ENCODE measurements at places on chromosomes 7 and 10.
A peak's percentile ranks its signal among the peaks of the same experiment; 100 is the strongest.

- DNase-seq: no peak
Observed at GRCh38 chr10:3676564-3676963, 108.4 kb downstream of the KLF6 start.

GRCh38 chr10:69710008-69710888 lies 80.2 kb downstream of the FAM241B start:
- DNase-seq: no peak

- DNase-seq: no peak
Observed at GRCh38 chr10:22473459-22473858, 128.2 kb downstream of the SPAG6 start.

- no peak for DNase-seq
Observed at GRCh38 chr7:155752756-155753445, 59.4 kb downstream of the SHH start.

GRCh38 chr7:42198974-42199668 lies 37.9 kb downstream of the GLI3 start:
- no peak for DNase-seq

DNA sequence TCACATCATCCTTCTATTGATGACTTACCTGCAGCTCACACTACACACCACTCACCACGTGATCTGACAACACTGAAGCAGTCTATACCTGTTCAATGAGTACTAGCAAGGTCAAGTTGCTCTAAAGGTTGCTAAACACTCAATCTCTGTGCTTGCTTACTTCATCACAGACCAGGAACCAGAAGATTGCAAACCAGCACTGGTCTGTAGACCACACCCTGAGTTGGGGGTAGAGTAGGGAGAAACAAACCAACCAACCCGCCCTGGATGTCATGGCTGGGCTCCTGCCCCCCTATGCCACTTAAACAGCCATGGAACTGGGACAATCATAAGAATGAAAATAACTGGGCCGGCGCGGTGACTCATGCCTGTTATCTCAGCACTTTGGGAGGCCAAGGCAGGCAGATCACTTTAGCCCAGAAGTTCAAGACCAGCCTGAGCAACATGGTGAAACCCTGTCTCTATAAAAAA lies 19.6 kb downstream of the DLG5 start:
- no peak for DNase-seq

DNA sequence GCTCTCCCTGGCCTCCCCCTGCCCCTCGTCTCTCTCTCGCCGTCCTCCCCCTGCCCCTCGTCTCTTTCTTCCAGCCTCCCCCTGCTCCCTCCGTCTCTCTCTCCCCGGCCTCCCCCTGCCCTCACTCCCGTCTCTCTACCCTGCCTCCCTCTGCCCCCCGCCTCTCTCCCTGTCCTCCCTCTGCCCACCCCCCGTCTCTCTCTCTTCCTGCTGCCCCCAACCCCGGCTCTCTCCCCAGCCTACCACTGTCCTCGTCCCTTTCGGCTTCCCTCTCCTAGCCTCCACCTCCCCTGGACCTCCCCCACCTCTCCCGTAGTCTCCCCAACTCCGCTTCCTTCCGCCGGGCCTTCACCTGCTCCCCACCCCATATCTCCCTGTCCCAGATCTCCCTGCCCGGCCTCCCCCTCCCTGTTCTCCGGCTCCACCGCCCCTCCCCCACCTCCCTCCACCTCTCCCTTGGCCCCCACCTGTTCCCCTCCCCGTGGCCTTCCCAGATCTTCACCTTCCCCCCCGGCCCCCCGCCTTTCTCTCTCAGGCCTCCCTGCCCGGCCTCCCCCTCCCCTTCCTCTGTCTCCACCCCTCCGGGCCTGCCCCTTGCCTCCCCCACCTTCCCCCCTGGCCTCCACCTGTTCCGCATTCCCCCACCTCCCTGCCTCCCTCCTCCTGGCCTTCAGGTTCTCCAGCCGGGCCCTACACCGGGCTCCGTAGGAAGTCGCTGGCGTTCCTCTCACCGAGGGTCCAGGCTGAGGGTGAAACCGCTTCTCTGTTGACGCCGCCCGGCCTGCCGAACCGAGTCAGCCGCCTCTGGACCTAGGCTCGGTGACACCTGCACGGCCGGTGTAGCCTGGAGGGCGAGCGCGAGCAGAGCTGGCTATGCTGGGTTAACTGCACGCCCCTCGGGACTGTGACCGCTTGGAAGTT lies 1.2 kb downstream of the GET4 start:
- DNase-seq: no peak

GRCh38 chr7:156950381-156950858 lies 908 bp downstream of the NOM1 start:
- DNase-seq: no peak

DNA sequence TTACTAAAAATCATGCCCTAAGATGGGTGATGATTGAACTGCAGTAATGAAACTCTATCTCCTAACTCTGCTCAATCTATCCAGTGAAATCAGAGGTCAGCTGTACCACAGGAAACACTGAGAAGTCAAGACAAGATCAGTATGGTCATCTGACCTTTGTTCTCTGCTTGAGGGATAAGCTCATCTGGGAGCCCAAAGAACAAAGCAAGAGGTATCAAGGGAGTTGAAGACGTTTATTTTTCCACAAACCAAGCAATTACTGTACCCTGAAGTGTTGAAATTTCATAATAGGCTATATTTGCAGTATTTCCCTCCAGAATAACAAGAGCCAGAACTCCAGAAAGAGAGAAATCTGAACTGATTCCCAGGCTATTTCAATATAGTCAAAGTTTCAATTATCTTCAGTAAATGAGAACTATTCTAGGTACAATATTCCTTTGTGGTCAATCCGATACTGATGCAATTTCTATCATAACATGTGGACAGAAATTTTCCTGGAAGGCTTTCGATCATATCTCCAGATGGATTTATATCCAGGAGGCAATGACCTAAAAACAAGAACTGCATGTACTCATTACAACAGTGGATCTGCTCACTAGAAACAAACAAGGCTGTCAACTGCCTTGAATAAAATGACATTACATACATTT lies 345.3 kb downstream of the TNS3 start:
- no peak for DNase-seq

DNA sequence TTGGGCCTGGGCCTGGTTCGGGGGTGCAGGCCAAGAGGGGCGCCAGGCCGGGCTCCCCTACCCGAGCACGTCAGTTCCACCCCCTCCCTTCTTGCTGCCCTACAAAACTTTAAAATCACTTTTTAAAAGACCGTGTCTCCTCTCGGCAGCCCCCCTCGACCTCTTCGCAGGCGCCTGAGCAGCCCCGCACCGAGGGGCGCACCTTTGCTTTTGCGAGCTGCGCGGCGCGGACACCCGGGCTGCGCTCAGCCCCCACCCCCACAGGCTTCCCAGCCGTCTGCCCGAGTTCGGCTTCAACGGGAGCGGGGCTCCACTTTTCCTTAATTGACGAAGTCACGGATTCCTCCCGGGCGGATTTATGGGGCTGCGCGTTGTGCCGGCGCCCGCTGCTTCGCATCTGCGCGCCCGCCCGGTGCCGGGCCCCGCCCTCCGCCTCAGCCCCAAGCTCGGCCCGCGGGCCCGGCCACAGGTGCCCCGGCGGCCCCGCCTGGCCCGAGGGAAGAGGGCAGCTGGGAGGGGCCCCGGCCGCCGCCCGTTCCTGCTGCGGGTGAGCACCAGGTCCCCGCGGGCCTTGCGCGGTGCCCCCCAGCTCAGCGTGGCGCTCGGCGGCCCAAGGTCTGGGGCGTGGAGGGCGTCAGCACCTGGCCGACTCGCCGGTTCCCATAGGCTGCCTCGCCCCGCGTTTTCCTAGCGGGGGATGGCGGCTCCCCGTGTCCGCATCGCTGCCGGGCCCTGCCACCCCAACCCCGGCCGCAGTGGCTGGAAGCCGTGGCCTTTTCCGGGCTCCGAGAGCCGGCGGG lies 10.8 kb upstream of the MNX1 start:
- no peak for DNase-seq

DNA sequence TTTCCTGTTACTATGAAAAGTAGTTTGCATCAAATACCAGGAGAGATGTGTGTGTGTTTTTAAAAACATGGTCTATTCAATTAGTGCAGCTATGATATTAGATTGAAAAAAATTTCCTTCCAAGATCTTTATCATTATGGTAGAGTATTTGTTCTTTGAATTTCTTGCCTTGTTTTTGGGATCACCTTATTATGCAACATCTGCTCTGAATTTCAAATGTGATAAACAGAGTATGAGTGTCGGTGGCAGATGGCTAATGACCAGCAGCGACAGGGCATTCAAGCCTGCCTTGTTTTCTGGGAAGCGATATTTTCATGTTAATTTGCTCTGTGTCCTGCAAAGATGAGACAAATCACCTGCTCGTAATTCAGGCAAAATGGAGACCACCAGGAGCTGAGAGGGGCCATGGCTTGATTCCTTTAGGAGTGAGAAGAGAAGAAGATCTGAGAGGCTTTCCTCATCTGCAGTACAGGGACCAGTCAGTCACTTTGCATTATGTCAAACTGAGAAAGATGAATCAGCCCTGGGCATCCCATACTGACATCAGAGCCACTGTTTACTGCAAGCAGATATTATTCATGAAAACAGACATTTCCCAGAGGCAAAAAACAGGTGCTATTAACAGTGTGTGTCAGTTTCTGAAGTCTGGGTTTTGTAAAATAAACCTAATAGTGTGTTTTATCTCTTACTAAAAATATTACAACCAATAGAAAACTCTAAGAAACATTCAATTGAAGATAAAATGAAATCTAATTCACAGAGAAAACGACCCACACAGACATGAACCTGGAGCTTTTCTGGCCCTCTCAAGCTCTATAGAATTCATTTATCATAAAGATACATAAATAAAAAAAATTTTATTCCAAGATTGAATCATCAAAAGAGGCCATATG lies 67.6 kb downstream of the CDK6 start:
- no peak for DNase-seq

DNA sequence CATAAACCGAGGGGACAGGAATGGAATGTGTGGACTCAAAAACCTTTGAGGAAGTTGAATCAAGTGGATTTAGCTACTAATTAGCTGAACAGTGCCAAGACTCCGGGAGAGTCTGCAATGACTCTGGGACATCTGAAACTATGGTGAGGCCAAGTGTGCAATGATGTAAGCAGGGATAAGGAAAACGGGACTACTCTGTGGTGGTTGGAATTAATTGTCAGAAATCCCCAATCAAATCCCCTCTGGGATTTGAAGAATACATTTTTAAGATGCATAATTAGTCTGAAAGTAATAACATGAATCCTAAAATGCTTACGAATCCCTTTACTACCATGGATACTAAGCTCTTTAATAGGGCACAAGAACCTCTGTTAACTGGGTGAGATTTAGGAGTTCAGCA lies 602.8 kb downstream of the NRG3 start:
- DNase-seq: no peak

DNA sequence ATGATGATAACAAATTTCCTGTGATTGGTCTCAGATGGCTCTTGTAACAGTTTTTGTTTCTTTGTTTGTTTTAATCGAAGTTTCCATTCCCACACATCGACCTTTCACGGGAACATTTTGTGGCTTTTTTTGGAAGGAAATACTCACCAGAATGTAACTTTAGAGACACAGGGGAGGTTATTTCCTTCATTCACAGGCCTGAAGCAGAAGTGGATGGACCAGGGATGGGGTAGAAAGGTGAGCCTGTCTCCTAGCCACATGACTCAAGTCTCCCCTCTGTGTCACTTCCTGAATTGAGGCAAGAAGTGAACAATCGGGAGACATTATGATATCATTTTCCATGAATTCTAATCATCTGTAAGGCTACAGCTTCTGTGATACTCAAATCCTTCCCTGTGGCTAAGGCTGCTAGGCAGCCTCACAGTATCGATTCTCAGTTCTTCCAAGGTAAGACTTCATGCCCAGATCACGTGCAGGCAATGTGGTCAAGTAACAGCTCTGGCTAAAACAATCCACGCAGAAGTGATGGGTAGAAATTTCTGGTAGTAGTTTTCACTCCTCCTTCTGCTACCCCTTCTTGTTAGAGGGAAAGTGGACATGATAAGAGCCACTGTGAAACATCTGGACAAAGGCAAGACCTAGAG lies 203.9 kb upstream of the NEBL start:
- no peak for DNase-seq

DNA sequence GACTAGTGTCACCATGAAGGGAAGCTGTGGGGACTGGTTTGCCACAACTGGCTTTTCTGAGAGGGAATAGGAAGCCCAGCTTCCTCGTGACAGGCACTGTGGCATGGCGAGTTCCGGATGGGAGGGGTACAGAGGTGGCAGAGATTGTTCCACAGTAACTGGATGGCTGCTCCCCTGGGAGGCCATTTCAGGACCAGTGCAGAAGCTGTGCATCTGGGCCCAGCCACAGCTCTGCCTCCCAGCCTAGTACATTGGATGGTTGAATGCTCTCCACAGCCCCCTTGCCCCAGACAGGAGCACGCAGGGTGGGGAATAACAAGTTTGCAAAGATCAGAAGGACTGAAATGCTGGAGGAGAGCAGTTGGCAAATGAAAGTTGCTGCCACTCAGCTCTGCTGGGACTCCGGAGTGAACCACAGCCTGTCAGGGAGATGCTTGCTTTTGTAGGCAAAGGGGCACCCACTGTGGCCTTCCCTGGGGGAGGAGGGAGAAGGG lies 51.8 kb downstream of the GSDME start:
- no peak for DNase-seq

GRCh38 chr7:2019711-2020511 lies 212.8 kb downstream of the MAD1L1 start:
- DNase-seq: peak; percentile 85

DNA sequence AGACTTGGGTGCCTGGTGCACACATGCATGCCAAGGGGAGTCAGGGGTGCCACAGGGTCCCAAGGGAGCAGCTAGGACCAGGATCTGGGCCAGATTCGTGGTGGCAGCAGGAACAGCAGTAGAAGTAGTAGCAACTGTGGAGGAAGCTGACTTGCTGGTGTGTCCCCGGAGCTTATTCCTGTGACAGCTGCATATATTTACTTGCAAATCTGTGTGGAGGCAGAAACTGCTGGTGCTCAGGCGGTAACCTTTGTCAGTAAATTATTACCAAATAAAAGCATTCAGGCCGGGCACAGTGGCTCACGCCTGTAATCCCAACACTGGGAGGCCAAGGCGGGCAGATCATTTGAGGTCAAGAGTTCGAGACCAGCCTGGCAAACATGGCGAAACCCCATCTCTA lies 67.4 kb upstream of the RAB18 start:
- no peak for DNase-seq

- no peak for DNase-seq
Observed at GRCh38 chr7:51325908-51326307, 9.3 kb upstream of the COBL start.

DNA sequence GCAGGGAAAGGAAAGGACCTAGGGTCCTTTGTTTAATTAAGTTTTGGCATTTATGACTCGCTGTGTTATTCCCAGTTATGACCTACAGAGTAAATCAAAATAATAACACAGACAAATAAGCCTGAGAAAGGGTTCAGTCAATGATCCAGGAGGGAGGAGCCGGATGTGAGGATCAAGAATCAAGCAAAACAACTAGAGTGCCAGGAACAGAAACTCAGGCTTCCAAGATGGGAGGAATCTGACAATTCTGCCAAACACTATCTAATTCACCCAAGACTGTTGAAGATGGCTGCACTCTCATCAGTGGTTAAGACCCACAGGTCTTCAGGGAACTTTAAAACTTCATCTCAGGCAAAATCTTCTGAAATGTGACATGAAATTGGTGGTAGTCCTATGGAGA lies 50.3 kb upstream of the PIP4K2A start:
- no peak for DNase-seq

DNA sequence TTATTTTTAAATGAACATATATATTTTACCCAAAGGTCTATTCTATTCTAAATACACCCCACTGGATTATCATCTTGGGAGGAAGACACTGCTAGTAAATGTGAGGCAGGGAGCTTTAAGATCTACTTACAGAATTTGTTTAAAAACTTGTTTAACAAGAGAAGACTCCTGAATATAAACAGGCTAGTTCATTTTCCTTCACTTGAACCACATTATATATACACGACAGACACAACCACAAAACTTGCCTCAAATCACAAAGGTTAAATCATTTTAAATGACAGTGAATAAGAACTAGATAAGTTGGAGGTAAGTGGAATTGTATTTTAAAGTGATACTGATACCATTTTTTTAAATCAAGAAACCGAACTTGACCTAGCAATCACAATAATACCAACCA lies 109.2 kb downstream of the ATE1 start:
- no peak for DNase-seq

Measured in naive B cell (primary cell).